ENCODE measurements at places on chromosomes 3 and 15.

- no peak for DNase-seq
These were observed 140.0 kb downstream of the MEIS2 start for GRCh38 chr15:36960179-36960946.

DNA sequence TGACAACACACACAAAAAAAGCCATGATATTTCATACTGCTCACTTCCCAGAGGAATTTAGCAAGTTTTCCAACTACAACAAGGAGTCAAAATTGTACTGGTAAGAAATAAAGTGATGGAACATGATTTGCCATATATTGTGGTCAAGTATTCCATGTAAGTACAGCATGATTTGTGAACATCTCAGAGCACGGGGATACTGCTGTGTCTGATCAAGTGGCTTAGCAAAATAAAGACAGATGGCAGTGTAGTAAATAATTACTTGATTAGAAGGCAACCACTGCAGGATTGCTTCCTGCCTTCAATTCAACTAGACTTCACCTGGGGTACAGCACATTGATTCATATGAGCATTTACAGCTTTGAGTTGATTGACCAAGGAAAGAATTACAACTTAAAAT is 51.6 kb upstream of the DUT start:
- no peak for DNase-seq

DNA sequence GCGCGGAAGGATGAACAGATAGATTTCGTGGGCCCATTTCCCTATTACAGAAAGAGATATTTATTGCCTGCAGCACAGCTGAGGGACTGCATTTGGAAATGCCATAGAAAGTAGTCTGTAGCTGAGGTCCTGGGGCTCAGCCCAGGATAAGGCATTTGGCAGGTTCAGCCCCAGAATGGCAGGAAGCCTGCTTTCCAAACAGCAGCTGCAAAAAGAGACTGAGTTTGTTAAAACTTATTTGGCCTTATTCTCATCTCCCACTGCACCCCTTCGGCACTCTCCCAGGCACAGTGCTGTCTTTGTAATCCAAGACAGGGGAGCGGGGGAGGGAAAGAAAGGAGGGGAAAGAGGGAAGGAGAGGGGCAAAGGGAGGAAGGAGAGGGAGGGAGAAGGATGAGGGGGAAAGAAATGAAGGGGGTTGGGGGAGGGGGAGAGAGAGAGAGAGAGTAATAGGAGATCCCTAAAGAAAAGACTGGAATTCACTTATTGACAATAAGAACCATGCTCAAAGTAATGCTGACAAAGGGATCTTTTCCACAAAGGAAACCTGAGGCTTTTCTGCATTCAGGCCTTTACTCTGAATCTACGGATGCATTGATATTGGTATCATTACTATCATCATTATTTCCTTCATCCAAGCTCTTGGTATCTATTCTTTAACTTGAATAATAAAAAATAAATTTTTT is 94.0 kb upstream of the LRRN1 start:
- no peak for DNase-seq

DNA sequence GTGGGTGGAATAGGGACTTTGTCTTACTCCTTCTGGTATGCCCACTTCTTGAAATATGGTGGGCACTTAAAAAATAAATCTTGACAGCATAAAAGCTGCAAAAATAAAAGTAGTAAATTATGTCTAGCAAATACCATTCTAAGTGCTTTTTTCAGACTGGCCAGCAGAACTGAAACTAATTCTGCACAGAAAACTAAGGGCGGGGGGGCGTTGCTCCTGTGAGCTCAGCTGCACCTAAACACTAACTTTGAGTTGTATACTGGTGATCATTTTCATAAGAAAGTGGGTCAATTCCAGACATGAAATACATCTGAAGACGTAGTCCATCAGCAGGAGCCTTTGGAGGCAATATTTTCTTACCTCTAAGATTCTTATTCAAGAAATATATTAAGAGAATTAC is 114.8 kb downstream of the WDR76 start:
- no peak for DNase-seq

DNA sequence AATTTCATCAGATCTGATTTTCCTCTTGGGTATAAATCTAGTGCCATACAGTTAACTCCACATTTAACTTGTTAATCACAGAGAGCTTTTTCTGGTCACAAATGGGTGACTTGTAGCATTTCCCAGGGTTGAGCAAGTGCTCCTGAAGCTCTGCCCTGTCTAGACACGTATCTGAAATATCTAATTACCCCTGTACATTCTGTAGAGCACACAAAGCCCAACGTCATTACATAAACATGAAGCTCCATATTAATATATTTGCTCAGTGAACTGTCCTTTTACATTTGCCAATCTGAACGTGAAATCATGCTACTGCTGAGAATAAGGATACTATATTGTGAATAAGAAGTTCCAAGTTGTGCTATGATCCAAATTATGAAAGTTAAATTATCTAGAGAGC is 49.0 kb downstream of the THBS1 start:
- no peak for DNase-seq

Data from activated gamma-delta T cell treated with Interleukin-2 at 50 U/mL for 16 hours (primary cell).